Smooth muscle cell of bladder (primary cell): ENCODE measurements at places on chromosomes 7 and 10. TPM values are rescaled to one million over a fixed set of nuclear protein-coding genes. Genes with fewer than 3 reads are reported as not detected.

The PCLO gene
- under 0.01 TPM in 2 replicates for total RNA-seq

The NKX1-2 gene
- total RNA-seq, result not detected in 2 replicates

The EPHB4 gene
- 38.6 and 45.7 TPM in 2 replicates for total RNA-seq

The GPR15LG gene
- total RNA-seq, result not detected in 2 replicates
